A172 (cell line): ENCODE measurements at places on chromosomes 1 and 21.

GRCh38 chr1:202961220-202961880 is 3.2 kb upstream of the ADIPOR1 start:
- DNase-seq, result no peak

- DNase-seq, result no peak
Observed at GRCh38 chr1:77168358-77168757, 50.9 kb downstream of the PIGK start.

- DNase-seq, result no peak
Observed at GRCh38 chr1:156500543-156500792, at the start of gene MEF2D. Gene MEF2D (minus strand): TSS chr1:156500775. CDS start chr1:156483292, 17,483 bp downstream.

GRCh38 chr1:96559181-96559580 is 162.4 kb upstream of the PTBP2 start:
- DNase-seq, result no peak

DNA sequence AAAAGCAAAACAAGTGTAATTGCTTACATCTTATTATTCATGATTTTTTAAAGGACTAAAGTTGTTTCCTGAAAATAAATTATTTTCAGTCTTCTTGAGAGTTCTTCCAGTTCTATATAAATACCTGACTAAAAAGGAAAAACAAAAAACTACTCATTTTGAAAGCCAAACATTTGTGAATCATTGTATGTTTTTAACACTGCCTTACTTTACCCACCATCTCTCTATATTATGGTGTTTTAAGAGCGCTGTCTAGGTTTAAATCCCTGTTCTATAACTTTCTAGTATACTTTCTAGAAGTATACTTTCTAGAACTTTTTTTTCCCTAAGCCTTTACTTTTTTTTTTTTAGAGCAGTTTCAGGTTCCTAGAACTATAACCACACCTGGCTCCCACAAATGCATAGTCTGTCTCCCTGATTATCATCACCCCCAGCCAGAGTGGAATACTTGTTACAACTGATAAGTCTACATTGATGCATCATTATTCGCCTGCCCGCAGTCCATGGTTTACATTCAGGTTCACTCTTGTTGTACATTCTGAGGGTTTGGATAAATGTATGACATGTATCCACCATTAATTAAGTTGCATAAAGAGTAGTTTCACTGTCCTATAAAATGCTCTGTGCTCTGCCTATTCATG is 9.8 kb downstream of the RSBN1 start:
- DNase-seq, result no peak

DNA sequence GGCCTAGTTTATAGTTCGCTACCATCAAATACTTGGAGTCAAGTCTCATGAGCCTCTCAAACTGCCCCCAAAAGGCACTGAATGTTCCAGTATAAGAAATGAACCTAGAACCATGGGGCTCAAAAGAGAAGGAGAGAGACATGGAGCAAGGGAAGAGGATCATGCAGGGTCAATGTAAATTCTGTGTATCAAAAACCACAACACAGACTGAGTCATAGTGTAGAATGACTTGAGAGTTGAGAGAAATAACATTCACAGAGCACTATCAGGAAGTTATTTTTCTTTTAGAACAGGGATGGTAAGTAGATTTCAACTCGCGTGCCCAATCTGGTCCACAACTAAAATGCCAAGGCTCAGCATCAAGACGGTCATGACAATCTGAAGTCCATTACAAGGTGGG is 59.8 kb downstream of the GNG12 start:
- DNase-seq, result no peak
